ENCODE measurements at places on chromosomes 7 and 10.

DNA sequence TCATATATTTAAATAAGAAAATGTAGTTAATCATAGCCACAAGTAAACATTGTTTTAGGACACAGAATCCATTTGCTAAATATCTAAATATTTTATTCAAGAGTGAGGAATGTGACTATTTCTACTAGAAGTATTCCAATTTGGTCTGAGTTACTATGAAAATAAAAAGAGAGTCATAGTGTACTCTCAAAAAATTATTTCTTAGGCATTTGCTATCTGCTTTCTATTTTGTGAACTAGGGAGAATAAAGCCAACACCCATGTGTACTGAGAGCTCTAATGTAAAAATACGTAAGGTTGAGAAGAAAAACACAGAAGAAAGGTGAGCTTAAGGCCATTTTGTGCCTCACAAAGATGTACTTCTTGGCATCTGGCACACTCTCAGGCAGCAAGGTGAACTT lies 38.3 kb downstream of the PRTFDC1 start:
- no peak for ATAC-seq

GRCh38 chr7:151058781-151059366 lies 515 bp upstream of the SLC4A2 start:
- no peak for ATAC-seq

DNA sequence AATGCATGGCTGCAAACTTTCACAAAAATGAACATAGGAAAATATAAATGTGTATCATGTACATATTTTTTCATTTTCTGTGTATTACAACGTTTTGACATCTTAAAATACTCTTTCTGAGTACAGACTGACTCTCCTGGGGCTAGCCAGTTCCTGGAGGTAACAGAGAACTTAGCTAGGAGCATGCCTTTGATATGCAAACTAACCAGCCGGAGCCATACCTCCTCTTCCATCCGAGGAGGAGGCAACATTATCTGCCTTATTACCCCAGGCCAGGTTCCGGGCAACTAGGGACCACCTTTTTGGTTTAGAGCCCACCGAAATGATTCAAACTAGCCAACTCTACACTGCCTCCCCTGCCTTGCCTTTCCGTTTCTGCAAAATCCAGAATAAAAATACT lies 33.7 kb upstream of the HECW1 start:
- ATAC-seq: no peak

GRCh38 chr10:351770-352334 lies 216.6 kb downstream of the ZMYND11 start:
- peak; percentile 78 for ATAC-seq

GRCh38 chr10:17113889-17114540 lies 15.6 kb downstream of the CUBN start:
- ATAC-seq: no peak

GRCh38 chr10:110893559-110894179 lies 21.9 kb downstream of the PDCD4 start:
- ATAC-seq: peak; percentile 78

DNA sequence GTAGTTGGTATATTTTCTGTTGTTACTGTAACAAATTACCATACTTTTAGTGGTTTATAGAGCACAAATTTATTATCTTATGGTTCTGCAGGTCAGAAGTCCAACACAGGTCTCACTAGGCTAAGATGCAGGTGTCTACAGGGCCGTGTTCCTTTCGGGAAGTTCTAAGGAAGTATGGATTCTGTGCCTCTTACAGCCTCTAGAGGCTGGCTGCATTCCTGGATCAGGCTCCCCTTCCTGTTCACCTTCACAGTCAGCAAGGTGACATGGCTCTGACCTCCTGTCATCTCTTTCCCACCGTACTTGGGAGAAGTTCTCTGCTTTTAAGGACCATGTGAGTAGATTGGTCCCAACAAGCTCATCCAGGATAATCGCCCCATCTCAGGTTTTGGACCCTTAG lies 37.3 kb downstream of the BMPR1A start:
- no peak for ATAC-seq

- ATAC-seq: no peak
Measured at GRCh38 chr10:22925088-22925487, 2.8 kb upstream of the ARMC3 start.

- ATAC-seq: no peak
Measured at GRCh38 chr10:16989826-16990293, 139.8 kb downstream of the CUBN start.

- ATAC-seq: no peak
Measured at GRCh38 chr7:86745013-86745745, 101.5 kb downstream of the GRM3 start.

GRCh38 chr10:91123261-91123660 lies 97.2 kb upstream of the PCGF5 start:
- no peak for ATAC-seq

- no peak for ATAC-seq
Measured at GRCh38 chr7:74092321-74092963, 8.8 kb downstream of the LIMK1 start.

GRCh38 chr7:36657036-36657660 lies 67.1 kb downstream of the AOAH start:
- ATAC-seq: no peak

DNA sequence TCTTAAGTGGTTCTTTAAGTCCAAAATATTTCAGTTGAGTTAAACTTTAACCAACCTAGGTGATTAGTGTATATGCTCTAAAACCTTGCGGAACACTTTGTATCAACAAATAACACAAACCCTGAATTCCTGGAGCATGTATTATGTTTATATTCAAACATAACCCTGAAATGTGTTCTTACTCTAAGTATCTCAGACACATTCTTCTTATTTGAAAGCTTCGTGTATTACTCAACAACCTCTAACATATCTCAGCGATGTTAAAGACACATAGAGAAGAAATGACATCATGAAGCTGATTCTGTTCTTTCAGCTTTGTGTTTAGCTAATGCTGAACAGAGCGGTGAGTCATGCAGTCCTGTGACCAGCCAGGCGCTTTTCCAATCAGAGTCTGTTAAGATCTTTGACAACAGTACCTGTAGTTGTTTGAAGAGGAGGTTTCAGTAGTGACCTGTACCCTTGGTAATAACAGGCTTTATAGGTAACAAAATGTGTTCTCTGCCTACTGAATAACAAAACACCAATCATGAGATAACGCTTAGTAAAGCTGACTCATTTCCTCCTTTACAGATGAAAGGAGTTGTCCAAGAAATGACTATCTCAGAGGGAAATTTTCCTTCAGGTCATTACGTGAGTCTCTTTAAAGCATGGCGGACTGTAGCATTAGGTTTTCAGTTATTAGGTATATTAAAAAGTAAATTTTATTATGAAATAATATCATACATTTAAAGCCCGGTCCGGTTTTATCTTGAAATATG lies 67.3 kb upstream of the KLF6 start:
- peak; percentile 91 for ATAC-seq

- ATAC-seq: no peak
Measured at GRCh38 chr7:47807756-47808155, 140.5 kb downstream of the PKD1L1 start.

DNA sequence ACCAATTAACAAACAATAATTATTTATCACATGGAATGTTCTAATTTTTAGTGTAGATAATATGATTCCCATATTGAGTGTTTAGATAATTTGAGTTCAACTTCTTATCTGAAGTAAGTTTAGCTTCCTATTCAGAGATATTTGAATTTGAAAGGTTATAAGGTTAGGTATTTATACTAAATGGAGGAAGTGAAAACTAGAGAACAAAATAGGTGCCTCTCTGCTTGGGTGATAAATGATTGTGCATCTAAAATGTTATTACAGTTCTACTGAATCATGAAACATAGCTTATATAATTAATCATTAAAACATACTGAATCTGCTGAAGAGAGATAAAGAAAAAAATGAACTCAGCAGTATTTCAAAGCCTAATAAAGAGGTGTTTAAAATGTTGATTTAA lies 1174.3 kb downstream of the XPNPEP1 start:
- ATAC-seq: no peak

DNA sequence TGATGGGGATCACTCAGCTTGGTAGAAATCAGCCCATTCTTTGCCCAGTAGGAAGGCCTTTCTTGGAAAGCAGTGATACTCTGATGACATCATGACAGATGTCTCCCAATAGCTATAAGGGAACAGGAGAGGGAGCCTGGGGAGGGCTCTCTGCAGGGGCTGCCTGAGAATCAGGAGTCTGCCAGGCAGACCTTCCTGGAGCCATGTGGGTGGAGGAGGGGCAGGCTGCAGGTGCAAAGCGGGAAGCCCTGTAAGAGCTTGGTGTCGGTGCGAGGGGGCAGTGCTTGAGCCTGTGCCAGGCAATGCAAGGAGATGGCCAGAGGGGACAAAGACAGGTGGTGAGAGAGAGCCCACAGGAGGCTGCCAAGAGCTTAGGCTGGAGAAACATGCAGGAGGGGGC lies 5.0 kb upstream of the TNS3 start:
- no peak for ATAC-seq

GRCh38 chr10:13913897-13914296 lies 327.1 kb downstream of the PRPF18 start:
- ATAC-seq: no peak

DNA sequence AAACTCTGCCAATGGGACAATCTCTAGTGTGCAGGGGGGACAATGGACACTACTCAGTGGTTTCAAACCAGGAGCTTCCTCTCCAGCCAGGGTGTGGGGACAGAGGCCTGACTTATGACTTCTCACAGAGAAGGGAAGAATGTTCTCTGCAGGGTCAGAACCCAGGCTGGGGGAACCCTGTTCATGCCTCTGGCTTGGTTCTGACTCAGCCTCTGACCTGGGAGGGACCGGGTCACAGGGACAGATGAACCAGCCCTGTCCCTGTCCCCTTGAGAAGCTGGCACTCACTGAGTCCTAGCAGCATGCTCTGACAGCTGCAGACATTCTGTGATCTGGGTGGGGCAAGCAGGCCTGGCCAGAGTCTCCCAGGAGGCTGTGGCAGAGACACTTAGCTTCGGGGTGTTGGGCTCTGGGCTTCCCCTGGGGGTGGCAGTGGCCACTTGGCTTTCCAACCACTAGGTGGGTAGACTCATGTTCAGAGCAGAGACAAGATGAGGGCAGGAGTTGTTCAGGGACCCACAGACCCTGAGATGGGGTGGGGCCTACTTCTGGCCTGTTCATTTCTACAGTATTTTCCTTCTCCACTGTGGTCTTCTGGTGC lies 13.6 kb downstream of the TSPAN15 start:
- ATAC-seq: peak; percentile 77

- no peak for ATAC-seq
Measured at GRCh38 chr10:74968667-74969061, 142.3 kb downstream of the KAT6B start.

- ATAC-seq: no peak
Measured at GRCh38 chr10:131435760-131436457, 124.4 kb upstream of the TCERG1L start.

- no peak for ATAC-seq
Measured at GRCh38 chr10:17464545-17464944, 10.2 kb upstream of the ST8SIA6 start.

DNA sequence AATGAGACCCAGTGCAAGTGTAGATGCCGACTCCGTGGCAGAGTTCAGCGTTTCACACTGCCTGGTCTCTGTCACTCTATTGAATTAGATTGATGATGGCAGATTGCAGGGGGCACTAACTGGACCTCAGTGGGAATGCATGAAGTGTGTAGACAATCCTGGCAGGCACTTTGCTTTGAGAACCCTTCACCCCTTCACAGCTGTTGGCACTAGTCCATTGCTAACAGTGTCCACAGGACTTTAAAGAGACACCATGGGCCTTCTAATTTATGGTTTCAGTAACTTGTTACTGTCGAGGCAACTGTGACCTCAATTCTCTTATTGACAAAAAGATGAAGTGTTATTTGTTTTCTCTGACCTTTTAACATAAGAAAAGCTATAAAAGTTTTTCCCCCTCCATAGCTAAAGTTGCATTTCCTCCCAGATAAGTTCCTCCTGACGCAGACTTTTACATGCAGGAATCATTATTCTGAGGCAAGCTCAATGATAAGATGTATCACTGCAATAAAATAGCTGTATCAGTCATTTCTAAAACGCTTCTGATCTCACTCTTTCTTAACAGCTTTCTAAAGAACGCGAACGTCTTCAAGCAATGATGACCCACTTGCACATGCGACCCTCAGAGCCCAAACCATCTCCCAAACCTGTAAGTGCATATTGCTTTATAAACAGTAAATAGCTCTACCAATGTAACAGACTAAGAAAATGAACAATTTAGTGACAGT lies 238.9 kb downstream of the FOXP2 start:
- ATAC-seq: no peak

- peak; percentile 66 for ATAC-seq
Measured at GRCh38 chr7:35253710-35254495, at the start of gene TBX20. Gene TBX20, minus strand, starts transcription at chr7:35254100. Its CDS starts 480 bp downstream, at chr7:35253620.

DNA sequence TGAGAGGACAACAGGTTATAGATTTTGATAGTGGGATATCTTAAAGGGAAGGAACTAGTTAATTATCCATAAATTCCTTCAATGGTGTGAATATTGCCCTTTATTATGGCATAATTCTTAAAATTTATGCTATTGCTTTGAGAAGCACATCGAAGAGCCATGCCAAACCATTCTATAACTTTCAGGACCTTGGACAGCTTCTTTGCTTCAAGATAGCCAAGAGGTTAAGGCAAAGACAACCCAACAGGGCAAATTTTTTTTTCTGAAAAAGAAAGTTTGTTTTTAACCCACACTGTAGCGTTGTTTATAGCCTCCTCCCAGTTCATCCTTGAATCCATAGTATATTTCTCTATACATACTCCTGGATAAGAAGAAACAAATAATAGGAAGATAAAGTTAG lies 103.2 kb downstream of the NRG3 start:
- ATAC-seq: no peak

DNA sequence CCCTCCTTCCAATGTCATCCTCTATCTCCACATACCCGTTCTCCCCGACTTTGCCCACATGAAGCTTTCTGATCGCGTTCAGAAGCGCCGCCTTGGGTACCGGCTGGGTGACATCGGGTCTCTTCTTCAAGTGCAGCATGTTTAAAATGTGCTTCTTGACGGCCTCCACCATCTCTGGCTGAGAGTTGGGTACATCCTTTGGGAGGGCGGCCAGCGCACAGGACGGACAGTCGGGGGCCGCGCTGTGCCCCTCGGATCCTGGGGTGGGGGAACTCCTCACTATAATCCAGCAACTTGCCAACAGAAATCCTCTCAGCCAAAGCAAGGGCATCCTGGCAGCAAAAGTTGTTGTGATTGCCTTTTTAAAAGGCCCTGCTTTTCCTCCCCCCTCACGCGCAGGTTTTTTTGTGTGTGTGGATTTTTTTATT lies 2.8 kb downstream of the INHBA start:
- ATAC-seq: no peak

GRCh38 chr10:93471110-93471651 lies 11.0 kb downstream of the MYOF start:
- peak; percentile 81 for ATAC-seq

GRCh38 chr10:100158044-100158805 lies 27.6 kb downstream of the ERLIN1 start:
- no peak for ATAC-seq

GRCh38 chr7:27151931-27152815 lies at the start of gene HOXA3:
Gene HOXA3, minus strand, starts transcription at chr7:27152583. Its CDS starts 41,943 bp downstream, at chr7:27110640.
- ATAC-seq: no peak

DNA sequence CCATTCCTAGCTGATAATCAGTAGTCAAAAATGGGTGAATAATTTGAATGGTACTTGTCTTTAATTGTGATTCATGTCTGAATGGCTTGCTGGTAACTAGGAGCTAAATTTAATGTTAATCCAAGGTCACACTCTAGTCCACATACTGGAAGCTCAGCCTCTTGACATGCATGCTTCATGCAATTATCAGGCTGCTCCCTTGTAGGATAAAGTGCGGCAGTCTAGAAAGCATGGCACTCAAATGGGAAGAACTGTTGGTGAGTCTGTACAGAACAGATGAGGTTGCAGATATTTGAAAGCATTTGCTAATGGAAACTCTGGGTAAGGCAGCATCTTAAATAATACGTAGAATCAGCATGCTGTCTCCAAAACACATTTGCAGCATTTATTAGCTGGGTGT lies 499.4 kb downstream of the AUTS2 start:
- ATAC-seq: no peak

Data from activated T-helper 17 cell treated with anti-CD3 and anti-CD28 coated beads, Interleukin-2, amount 50 U/mL, for 72 hours (primary cell).